ENCODE measurements at places on chromosomes 3 and 15.

DNA sequence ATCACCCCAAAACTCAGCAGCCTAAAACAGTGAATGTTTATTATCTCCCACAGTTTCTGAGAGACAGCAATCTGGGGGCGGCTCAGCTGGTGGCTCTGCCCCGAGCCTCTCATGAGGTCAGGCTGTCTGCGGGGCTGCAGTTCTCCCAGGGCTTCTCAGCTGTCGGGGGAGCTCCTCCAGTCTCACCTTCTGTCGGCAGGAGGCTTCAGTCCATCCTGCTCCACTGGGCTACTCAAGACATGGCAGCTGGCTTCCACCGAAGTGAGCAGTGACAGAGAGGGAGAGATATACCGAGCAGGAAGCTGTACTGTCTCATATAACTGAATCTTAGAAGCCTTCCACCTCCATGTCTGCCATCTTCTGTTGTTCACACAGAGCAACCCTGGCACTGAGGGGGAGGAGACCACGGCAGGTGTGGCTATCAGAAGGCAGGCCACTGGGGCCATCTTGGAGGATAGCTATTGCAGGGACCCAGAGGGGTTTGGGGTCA, 72.8 kb upstream of the ITGA11 start:
- DNase-seq = no peak

GRCh38 chr15:87722941-87723691, 533.4 kb downstream of the NTRK3 start:
- peak; percentile 9 for DNase-seq

DNA sequence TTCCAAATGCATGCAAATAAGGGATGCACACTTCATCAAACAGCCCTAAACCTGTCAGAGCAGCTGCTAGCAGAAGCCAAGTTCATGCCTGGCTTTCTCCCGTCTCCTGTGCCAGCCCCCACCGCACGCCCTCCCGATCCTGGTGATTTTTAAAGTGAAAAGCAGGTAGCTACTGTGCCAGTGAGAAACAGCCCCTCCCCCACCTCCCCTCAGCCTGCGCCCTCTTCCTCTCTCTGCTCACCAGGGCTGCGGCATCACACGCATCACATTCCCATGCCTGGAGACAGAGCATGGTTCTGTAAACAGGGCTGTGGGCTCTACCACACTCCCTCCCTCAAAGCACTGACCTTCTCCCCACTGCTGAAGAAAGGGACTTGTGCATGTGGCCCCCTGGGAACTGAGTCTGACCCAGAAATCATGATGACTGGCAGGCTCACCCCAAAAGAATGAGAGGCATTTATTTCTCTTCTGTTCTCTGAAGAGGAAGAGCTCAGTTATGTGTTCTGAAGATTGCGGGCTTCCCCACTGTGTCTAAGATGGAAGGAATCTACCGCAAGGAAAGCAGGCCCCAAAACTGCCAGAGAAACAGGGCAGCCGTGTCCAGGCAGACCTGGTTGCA, 14.5 kb upstream of the SLC6A1 start:
- DNase-seq = peak; percentile 76

- DNase-seq = no peak
Measured at GRCh38 chr3:112013784-112014143, 15.0 kb downstream of the TAGLN3 start.

DNA sequence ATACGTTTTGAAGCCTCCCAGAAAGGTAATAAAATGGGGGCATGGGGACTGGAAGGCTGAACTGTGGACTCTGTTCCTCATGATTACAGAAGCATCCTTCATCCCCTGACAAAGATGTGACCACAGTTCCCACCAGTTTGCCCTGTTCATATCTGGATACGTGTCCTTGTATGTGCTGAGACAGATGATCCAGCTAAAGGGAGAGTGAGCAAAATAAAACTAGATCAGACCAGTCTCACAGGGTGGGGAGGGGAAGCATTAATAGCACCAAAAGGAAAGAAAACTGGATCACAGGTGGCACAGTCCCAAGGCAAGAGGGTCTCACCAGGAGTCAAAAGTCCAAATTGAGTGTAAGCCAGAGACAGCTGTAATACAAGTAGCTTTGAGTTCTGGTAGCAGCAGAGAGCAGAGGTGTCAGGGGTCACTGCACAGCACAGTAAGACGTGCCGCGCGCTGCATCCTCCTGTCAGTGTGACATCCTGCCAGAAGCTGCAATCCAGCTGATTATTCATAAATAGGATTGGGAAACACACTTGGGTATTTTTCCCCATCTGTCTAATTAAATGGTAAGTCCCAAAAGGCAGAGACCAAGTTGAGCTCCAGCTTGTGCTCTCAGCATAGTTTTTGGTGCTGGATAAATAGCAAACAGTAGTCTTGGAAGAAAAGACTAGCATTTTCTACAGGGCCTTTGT, 560.0 kb upstream of the CFAP20DC start:
- peak; percentile 35 for DNase-seq

- DNase-seq = peak; percentile 67
Measured at GRCh38 chr3:159237226-159237625, 435.4 kb downstream of the MFSD1 start.

- DNase-seq = no peak
Measured at GRCh38 chr3:161848376-161848775, 351.8 kb downstream of the OTOL1 start.

DNA sequence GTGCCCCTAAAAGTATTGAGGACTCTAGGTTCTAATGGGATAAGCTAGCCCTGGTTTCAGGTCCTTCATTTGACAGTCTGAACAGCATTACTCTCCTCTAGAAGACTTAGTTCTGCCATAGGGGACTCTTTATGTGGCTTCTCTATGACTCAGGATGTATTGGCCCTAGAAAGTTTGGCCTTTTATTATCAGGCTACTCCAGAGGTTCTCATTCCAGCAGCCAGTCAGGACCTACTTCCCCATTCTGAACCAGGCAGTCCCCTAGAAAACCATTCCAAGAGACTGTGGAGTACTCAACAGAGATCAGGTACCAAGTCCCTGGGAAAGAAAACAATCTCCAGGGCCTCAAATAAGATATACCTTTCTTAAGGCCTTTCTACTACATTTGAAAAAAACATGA, 157.9 kb upstream of the TSPAN3 start:
- no peak for DNase-seq

DNA sequence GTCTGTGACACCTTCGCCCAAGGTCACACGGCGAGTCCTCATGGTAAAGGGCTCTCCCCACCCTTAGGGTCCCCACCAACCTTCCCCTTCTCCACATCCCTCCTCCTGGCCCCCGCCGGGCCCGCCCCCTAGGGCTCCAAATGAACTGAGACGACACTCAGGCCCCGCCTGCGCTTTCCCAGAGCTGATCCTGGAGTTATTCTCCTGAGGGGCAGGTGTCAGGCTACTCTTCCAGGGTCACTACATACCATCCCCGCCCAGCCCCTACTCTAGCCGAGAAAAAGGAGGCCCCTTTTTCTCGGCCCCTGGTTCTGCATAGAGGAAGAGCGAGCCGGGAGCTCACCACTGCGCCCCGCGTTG, 292 bp downstream of the USP4 start:
- no peak for DNase-seq

DNA sequence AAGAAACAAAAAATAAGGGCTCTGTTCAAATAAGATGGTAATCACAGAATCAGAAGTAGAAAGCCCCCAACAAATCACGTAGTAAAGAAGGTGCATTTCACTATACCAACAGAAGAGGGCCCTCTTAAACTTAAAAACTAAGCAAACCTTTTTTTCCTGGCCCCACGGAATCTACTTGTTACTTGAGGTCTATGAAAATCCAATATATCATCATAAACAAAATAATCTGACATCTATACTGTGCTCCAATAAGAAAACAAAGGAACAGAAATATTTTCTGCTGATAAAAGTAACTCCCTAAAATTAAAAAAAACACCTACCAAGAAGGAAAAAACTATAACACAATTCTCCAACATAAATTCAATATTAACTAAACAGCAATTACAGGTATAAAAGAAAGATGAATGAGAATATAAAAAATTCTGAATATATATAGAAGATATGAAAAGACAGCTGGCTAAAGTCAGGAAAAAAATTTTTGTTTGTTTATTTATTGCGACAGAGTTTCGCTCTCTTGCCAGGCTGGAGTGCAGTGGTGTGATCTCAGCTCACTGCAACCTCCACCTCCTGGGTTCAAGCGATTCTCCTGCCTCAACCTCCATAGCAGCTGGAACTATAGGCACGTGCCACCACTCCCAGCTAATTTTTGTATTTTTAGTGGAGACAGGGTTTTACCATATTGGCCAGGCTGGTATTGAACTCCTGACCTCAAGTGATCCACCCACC, 81.8 kb downstream of the CLASP2 start:
- peak; percentile 80 for DNase-seq

GRCh38 chr3:31533169-31534064, 692 bp downstream of the STT3B start:
- DNase-seq = peak; percentile 31

DNA sequence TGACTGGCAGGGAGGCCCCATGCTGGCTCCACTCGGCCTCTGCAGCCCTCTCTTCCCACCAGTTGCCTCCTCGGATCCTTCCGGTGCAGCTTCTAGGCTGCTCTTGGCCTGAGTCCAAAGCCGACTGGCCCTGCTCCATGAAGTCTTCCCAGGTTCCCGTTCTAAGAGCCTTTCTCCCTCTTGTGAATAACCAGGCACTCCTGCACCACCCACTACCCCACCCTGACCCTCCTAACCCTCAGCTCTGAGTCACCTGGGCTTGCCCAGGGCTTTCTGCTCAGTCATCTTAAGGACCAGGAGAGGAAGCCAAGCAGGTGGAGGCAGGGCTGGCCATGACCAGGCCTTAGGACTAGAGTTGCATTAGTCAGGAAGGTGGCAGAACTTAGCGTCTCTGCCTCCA, 28.1 kb upstream of the CNBP start:
- peak; percentile 71 for DNase-seq

DNA sequence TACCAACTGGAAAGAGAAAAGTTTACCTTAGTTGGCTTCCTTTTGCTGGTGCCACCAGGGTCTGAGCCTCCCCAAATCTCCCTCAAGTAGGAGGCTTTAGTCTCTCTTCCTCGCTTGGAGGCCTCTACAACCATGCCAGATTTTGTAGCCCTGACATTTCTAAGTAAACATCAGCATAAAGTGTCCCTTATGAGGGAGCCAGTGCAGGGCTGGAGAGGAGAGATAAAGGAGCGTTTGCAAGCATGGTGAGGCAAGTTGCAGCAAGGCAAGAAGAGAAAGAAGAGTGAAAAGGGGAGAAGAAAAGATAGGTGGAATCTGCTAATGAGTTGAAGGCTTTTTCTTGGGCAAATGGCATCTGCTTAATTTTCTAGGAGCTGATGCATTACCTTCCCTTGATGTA, 82.7 kb upstream of the FNDC3B start:
- no peak for DNase-seq

- DNase-seq = no peak
Measured at GRCh38 chr3:194995334-194995733, 275.6 kb downstream of the XXYLT1 start.

DNA sequence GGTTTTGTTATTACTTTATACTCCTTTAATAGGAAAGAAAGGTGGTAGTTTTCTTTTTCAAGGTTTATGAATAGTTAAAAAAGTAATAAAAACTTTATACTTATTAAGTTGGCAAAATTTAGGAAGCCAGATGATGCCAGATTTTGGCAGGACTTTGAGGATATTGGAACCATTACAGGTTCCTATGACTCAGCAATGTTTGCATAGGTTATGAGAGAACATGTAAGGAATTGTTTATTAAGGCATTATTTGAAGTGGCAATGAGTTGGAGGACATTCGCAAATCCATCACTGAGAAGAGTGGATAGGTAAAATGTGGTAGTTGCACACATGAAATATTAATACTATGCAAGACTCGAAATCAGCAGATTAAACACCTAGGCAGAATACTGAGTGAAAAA, 29.9 kb downstream of the CDAN1 start:
- DNase-seq = peak; percentile 28

DNA sequence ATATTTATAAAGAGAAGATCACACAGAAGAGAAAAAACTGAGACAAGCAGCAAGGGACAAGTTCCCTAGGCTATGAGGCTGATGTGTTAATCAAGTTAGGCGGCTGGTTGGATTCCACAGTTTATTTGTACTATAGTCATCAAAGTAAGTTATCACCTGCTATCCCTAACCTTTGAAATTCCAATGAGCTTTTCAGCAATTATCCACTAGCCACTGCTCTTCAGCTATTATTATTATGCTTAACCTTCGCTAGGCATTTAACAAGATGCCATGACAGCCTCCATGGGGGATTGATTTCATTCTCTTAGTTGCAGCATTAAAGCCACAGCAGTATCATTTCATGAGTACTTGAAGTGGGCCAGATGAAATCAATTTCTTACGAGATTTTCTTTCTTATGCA, 699.5 kb upstream of the NAALADL2 start:
- DNase-seq = no peak

DNA sequence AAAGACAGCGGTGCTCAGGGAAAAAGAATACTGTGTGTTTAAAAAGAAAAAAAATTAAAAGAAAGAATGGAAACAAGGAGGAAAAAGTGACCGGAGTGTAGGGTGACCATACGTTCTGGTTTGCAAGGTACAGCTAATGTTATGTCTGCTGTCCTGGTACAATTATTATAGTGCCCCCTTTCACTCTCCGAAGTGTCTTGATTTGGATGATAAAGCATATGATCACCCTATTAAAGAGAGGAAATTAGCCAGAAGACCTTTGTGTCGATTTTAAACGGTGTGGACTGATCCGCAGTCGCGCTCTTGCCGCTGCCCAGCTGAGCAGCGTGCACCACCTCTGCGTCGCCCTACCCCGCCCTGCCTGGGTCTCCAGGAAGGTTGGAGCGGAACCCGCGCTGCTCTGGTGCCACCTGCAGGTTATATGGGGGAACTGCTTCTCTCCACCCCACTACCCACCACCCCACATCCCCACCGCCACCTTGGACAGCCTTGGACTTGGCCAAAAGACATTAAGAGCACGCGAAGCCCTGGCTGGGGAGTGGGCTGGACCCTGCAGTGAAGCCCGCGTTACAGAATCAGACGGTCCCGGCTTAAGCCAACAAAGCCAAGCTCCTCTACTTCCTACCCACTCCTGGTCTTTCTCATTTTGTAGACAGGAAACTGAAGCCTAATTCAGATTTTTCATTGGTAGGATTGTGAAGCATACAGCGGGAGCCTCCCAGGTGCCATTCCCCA, 41.2 kb upstream of the UBE2Q2 start:
- peak; percentile 50 for DNase-seq

Measured in iris pigment epithelial cell (primary cell).